ENCODE measurements at places on chromosomes 2 and 18. TPM values are rescaled to one million over a fixed set of nuclear protein-coding genes. Genes with fewer than 3 reads are reported as not detected.

Gene IL36RN
- total RNA-seq = not detected

Gene MYO3B
- 0.55 TPM for total RNA-seq

Gene ERCC3
- 17.5 TPM for total RNA-seq

Gene CTNNA2
- 0.25 TPM for total RNA-seq

Gene ITGB6
- 3.4 TPM for total RNA-seq

Gene PRSS56
- not detected for total RNA-seq

DNA sequence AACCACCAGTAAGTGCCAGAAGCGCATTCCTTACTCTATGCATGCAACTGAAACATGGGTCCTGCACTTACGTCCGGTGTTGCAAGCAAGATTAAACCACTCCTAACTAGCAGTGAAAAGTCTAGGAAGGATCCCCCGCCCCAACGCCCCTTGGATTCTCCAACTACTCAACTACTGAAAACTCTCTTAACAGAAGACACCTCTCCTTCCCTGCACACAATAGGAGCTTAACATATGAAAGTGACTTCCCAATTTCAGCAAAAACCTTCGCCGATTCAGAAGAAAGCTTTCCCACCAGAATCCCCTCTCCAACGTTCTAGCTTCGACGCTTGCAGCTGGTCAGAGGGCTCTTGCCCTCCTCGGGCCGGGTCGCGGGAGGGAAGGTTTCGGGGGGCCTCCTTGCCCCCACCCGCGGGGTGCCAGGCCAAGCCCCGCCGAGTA, 578 bp downstream of the IWS1 start:
- H3K4me1 ChIP-seq = peaks cover 11% of the 10 kb centered on the region
- H3K4me3 ChIP-seq = peak overlapping the region; percentile 95
- DNase-seq = no peak
- H3K27ac ChIP-seq = peak overlapping the region; percentile 86

DNA sequence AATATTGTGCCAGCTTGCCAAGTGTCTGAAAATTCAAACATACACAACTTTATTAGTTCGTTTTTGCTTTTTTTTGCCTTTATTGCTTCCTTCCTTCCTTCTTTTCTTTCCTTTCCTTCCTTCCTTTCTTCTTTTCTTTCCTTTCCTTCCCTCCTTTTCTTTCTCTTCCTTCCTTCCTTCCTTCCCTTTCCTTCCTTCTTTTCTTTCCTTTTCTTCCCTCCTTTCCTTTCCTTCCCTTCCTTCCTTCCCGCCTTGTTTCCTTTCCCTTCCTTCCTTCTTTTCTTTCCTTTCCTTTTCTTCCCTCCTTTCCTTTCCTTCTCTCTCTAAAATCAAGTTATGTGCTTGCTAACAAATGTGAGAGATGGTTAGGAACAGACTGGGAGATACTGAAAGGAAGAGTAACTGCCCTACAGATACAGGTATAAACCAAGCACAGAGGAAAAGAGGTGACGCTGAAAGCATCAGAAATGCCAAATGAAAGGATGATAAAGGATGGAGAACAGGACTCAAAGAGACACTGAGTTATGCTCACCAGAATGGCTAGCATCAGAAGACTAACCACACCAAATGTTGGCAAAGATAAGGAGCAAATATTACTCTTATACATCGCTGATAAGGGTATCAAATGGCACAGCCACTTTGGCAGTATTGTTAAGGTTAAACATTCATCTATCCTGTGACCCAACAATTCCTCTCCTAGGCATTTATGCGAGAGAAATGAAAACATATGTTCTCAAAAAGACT, 151.6 kb downstream of the MREG start:
- no peak for DNase-seq
- no peak overlapping the region for H3K27ac ChIP-seq
- no peak overlapping the region for H3K4me3 ChIP-seq
- H3K36me3 ChIP-seq = no peaks in the 10 kb centered on the region

GRCh38 chr2:230717600-230717999, 5.0 kb downstream of the CAB39 start:
- H3K36me3 ChIP-seq = no peaks in the 10 kb centered on the region
- H3K4me1 ChIP-seq = peaks cover 39% of the 10 kb centered on the region
- no peaks in the 10 kb centered on the region for H3K27me3 ChIP-seq
- no peak for DNase-seq
- no peak overlapping the region for H3K4me3 ChIP-seq

DNA sequence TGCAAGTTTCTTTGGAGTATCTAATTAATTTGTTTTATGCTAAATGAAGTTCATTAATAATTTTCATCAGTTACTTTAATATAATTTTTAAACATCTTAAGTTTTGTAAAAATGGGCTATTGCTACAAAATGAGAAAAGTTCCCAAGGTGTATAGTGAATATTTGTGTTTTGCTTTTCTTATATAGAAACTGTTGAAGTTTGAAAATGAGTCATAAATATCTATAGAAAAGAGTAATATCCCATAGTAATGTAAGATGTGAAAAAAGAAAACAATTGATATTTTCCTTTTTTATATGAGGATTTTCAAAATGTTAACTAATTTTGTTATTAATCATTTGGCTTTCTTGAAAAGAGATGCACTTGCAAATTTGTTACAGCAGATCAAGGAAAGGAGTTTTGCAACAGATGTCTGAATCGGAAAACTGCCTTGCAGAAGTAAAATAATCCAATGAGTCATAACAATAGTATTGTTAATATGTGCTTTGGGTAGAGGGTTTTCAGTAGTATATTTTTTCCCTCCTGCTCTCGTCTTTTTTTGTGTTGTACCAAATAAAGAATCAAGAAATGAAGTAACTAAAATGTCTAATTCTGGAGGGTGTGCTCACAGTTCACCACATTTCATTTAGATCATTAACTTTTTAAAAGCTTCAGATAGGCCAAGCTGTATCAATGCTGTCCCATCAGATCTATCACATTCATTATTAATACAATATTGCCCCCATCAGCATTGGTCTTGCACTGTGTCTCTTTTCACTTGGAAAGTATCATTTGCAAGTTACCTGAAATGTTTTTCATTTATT, 15.5 kb downstream of the DUSP19 start:
- H3K27me3 ChIP-seq = no peaks in the 10 kb centered on the region
- H3K4me3 ChIP-seq = no peak overlapping the region
- no peak overlapping the region for H3K27ac ChIP-seq
- DNase-seq = no peak
- no peaks in the 10 kb centered on the region for H3K36me3 ChIP-seq

- H3K4me1 ChIP-seq = no peaks in the 10 kb centered on the region
- no peak overlapping the region for H3K4me3 ChIP-seq
- no peak for DNase-seq
- no peak overlapping the region for H3K27ac ChIP-seq
Measured at GRCh38 chr2:16485251-16485650, 180.4 kb downstream of the CYRIA start.

DNA sequence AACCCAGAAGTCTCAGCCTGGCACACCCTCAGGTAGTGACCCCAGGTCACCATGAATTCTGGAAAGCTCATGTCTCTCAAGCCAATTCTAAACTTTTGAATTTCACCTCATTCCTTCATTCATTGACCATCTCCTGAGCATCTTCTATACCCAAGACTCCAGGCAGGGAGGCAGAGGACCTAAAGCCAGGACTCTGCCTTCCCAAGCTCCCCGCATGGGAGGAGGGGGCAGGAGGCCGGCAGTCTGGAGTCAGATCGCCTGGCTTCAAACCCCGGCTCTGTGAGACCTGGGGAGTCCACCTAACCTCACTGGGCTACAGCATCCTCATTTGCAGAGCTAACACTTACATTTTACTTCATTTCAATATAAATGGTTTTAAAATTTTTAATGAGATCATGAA, 59.0 kb downstream of the SMAD7 start:
- no peak overlapping the region for H3K27ac ChIP-seq
- no peaks in the 10 kb centered on the region for H3K4me1 ChIP-seq
- no peaks in the 10 kb centered on the region for H3K36me3 ChIP-seq
- DNase-seq = no peak

GRCh38 chr2:238226698-238227586, 12.9 kb downstream of the HES6 start:
- H3K4me3 ChIP-seq = no peak overlapping the region
- H3K4me1 ChIP-seq = no peaks in the 10 kb centered on the region
- H3K27ac ChIP-seq = no peak overlapping the region
- H3K27me3 ChIP-seq = no peaks in the 10 kb centered on the region

- no peaks in the 10 kb centered on the region for H3K36me3 ChIP-seq
- no peak overlapping the region for H3K27ac ChIP-seq
- no peak for DNase-seq
- no peaks in the 10 kb centered on the region for H3K27me3 ChIP-seq
Measured at GRCh38 chr2:106159866-106160785, 34.0 kb downstream of the UXS1 start.
